Forelimb muscle (tissue), 1 donor: ENCODE measurements at places on chromosomes 7 and 10.
A peak's percentile ranks its signal among the peaks of the same experiment; 100 is the strongest.

DNA sequence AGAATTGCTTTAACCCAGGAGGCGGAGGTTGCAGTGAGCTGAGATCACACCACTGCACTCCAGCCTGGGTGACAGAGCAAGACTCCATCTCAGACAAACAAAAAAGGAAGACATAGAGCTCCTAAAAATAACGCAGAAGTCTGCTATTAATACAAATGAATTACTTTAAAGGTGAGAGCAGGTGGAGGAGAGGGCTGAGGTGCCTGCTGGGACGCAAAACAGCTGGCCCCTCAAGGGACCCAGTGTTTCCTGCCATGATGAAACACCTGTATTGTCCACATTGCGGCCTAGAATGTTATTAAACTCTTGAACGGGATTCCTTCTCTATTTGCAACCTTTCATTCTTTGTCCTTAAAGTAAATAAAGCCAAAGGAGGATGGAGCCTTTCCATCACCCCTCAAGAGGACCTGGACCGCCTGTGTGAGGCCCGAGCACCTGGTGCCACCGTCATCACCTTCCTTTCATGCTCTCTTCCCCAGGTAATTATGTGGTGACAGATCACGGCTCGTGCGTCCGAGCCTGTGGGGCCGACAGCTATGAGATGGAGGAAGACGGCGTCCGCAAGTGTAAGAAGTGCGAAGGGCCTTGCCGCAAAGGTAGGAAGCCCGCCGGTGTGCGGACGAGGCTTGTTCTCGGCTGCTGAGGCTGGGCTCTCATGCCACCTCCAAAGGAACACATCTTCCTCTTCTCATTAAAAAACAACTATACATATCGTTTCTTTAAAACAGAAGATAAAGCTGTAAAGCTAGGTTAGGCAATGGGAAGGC lies 136.7 kb downstream of the EGFR start:
- no peak for DNase-seq

DNA sequence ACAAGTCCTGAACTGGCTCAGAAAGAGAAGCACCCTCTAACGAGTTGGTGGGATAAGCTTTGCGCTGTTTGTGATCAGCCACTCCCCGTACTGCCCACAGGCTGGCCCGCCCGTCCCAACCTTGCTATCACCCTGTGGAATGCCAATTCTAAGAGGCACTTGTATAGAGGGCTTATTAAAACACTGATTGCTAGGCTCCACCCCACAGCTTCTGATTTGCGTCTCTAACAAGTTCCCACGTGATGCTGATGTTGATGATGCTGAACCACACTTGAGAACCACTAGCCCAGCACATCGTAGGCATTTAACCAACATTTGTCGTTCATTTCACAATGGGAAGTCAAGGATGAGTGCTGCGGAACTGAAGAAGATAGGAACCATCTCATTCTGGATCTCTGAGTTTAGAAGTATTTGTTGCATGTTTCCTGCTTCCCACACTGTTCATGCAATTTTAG lies 12.7 kb upstream of the GSAP start:
- no peak for DNase-seq

DNA sequence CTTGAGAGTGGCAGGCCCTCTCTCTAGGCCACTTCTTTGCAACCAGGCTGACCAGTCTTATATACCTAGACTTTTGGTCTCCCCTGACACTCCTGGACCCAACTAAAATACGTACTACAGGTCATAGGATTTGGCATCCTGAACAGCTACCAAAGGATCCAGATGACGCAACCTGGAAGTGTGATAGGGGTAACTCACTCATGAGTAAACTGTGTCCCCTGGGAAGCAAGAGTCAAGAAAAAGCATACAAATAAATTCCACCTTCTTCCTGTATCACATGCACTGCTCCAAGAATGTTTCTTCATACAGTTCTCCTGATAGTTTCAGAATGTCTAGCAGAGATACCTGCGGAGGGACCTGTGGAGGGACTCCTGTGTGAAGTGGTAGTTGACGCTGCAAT lies 172.3 kb downstream of the MDFIC start:
- DNase-seq = no peak

DNA sequence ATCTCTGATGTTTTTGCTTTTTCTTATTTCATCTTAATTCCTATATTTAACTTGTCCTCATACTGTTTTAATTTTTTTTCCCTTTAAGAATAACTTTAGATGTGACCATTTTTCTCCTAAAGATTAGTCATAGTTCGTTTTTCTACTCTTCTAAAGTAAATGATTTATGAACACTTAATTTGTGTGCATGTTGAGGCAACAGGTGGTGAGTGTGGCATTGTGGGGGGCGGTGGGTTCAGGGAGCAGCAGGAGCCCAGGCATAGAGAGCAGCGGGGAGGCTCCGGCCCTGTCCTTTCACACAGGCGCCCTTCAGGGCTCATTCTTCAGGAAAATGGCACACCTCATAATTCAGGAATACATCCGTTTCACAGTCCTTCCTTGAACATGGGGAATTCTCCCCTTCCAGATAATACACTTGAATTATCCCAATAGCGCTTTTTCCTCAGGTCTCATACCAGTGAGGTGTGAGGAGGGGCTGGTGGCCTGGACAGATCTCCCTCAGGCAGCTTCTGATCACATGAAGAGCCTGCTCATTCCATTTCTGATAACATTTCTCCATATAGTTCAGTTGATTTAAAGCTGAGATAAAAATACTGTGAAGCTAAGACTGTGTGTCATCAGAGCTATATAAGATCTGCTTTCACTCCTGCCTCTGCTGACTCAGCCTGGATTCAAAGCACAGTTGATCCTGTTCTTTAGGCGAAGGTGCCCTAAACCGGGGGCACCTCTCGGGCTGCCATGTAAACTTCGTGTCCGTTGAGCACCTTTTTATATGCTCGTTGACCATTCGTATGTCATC lies 40.2 kb downstream of the CUL1 start:
- no peak for DNase-seq

GRCh38 chr10:3426190-3426845 lies 253.7 kb upstream of the PITRM1 start:
- no peak for DNase-seq

DNA sequence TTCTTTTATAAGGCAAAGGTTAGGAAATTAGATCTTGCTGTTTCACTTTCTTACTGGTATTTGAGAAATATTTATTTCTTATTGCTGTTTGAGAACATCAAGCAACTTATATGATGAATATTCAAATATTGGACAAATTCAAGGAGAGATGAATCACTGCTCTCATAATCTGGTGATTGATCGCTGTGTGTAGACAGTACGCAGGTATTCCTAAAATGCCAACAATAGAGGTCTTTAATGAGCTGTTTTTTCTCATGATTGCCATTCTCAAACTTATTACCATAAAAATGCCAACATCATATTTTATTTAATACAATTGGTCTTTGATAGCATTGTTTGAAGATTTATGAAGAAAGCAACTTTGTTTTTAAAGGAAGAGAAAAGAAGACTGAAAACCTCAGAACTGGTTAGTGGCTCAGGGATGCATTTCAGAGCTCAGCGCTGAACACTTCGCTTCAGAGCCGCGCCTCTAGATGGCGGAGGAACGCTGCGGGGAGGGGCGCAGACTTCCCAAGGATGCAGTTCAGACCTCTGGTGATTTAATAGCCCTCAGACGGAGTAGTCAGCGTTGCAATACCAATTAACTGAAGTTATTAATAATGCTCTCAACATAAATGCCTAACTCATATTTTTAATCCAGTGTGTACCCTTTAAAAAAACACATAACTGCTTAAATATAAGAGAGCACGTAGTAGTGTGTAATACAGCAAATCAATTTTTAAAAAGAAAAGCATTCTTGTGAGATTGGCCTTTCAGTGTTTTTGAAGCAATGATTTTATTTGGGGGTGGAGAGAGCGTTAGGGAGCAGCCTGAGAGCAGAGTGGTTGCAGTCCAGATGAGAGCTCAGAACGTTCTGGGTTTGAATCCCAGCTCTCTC lies 38.5 kb upstream of the STEAP4 start:
- no peak for DNase-seq

DNA sequence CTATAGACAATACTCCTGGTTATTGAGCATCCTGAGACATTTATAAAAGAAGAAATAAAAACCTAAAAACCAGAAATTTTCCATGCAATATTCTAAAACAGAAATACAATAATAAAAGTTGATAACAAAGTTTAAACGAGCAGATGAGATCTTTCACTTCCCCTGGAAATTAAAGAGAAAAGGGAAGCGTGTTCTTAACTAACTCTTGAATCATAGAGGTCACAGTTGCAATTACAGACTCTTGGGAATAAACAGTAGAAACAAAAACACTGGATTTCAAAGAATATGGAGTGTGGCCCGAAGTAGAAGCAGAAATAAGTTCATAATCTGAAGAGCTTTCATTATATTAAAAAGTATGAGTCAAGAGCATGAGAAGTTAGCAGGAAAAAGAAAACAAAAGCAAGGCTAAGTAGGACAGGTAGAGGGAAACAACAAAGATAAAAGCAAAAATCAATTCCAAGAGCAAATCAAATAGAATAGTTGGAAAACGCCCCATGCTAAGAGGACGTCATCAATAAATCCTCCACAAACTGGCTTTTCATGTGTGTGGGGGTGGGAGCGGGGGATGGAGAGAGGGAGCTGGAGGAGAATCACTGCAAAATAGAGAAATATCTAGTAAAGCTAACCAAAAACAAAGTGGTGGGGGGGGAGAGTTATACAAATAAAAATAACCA lies 55.2 kb upstream of the C10orf71 start:
- DNase-seq = no peak

DNA sequence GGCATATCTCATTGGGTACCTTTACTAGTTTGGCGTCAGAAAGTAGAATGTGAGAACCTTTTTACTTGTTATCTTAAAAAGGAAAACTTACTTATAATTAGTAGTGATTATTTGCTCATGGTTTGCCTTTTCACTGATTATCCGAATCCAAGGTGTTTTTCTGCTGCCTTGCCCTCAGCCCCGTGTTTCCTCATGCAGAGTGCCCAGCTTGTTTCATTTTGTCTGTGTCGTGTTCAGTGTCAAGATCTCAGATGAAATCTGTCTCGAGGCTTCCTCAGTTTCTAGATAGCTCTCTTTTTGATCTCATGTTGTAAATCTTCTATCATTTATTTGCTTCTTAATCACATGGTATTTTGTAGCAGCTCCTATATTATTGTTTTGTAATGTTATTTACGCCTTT lies 30.1 kb downstream of the RPA3 start:
- no peak for DNase-seq

DNA sequence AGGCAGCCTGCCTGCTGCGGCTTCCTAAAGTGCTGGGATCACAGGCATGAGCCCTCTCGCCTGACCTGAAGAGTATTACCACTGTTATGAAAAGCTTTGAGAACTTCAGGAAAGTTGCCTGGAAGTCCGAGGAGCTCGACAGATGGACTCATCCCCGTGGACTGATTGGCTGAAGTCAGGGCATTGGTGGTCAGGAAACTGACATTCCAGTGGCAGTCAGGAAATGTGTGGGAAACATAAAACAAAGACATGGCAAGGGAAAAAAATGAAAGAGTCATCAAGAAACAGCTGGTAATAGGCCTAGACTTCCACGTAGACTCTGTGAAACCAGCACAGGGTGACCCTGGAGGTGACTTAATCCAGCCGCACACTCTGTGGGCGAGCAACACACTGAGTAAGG lies 123.3 kb downstream of the CDH23 start:
- no peak for DNase-seq

DNA sequence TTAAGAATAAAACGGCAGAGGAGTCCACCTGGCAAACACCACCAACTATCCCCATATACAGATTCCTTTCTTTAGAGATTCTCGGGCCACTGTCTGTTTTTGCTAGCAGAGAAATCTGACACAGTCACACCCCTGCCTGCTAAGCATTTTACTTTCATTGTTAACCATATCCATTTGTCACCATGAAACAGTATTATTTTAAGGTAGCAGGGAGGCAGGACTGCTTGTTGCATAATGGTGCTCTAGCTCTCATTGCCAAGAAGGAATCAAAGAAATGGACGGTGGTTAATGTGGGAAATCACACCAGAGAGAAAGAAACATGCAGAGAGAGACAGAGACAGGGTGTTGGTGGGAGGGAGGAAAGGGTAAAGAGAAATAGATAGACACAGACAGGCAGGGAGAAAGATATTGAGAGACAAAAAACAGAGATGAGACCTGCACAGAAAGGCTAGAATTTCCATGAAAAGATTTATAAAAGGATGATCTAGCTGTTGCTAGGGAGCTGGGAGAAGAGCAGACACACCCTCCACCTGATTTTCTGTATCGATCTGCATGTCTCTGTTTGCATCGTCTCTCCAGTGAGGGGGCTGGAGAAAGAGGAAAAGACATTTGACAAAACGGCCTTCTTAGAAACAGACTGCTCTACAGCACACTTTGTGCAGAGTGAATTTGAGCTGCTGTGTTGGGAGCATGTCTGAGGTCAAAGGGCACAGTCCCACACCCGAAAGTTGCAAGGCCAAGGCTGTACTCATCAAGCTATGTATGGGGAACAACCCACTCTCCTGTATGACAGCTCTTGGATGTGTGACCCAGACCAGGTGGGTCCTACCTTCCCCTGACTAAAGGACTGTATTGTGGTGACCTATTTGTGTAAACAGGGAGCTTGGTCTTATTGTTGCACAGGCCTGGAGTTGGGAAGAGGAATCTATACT lies 303.1 kb downstream of the FZD1 start:
- no peak for DNase-seq

GRCh38 chr10:101113890-101114403 lies 17.2 kb upstream of the TLX1 start:
- DNase-seq = no peak

DNA sequence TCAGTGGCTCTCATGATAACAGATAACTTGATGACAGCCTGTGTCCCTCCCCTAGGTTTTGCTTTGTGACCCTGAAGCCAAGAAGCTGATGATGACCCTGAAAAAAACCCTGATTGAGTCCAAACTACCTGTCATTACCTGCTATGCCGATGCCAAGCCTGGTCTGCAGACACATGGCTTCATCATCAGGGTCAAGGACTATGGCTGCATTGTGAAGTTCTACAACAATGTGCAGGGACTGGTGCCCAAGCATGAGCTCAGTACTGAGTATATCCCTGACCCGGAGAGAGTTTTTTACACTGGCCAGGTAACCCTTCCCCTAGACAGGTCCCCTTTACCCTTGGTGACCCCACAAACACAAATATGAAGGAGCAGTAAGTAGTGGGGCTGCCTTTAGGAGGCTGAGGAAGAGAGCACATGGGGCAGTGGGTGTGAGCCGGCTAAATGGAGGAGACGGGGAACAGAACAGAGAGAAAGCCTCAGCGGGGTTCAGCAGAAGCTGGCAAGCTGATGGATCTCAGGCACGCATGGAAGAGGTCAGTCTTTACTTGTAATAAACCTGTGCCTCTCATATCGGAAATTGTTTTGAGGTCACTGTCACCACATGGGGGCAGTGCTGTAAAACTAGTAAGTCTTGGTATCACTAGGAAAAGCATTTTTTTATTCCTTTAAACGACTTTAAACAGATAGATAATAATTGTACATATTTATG lies 20.2 kb downstream of the PDCD11 start:
- peak; percentile 43 for DNase-seq

GRCh38 chr7:135742371-135742770 lies 6.2 kb downstream of the FAM180A start:
- no peak for DNase-seq

- no peak for DNase-seq
Measured at GRCh38 chr7:151740081-151740851, 136.6 kb downstream of the PRKAG2 start.

GRCh38 chr10:132479603-132480221 lies 57.9 kb upstream of the INPP5A start:
- DNase-seq = no peak

- DNase-seq = no peak
Measured at GRCh38 chr7:1175967-1176851, 16.2 kb upstream of the ZFAND2A start.
